GM04503 (cell line): ENCODE measurements at places on chromosomes 7 and 10.

DNA sequence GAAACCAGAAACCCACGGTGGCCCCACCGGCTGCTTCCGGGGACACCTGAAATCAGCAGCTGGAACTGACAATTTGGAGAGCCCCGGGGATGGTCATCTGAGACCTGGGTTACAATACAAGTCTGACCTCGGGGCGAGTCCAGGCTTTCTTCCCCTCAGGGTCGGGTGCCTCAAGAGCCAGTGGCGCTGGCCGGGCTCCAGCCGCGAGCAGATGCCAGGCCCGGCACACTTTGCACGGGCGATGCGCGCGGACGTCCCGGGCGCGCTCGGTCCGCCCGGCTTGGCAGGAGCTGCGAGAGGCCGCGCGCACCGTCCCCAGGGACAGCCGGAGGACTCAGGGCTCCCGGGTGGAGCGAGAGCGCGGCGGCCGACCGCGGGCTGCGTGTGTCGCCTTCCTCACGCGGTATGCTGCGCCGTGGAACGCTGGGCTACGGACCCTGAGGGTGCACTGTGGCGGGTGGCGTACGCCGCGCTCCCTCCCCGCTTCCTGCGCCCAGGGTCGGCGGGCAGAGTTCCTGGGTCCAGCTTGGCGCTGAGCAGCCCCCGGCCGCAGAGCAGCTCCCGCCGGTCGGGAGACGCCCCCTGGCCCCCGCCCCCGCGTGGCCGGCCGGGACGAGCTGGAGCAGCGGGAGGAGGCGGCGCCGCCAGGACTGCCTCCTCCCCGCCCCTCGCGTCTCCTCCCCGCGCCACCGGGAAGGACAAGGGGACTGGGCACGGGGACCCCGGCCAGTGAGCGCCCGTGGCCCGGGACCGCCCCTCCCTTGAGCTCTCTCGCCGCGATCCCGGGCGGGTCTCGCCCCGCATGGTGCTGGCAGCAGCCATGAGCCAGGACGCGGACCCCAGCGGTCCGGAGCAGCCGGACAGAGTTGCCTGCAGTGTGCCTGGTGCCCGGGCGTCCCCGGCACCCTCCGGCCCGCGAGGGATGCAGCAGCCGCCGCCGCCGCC, at the start of gene RBM20:
RBM20 (plus strand) TSS at position 684 of the 945 bp plus-strand sequence; CDS start at position 803, 119 bp downstream.
- no peak for DNase-seq

DNA sequence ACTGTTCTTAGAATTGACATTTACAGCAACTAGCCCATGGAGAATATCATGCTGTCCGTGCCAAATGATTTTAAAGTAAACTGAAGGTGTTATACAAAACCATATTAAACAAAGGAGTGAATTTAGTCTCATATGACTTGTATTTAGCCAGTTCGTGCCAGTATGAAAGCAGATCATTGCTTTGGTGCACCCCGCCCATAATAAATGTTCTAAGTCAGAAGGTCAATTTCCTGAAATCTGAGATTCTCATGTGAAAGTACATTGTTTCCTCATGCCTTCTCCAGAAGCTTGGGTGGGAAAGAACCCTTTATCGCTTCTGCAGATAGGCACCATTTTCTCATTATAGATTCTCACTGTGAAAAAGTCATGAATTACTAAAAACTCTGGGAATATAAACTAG, 106.4 kb downstream of the CAMK1D start:
- no peak for DNase-seq

GRCh38 chr10:86361156-86362128, 5.2 kb downstream of the GRID1 start:
- DNase-seq, result no peak

GRCh38 chr7:98968621-98969020, 90.3 kb downstream of the TRRAP start:
- no peak for DNase-seq

GRCh38 chr10:122981066-122981464, 864 bp downstream of the PSTK start:
- DNase-seq, result no peak

GRCh38 chr10:61882621-61883370, 18.7 kb upstream of the ARID5B start:
- DNase-seq, result no peak

- DNase-seq, result no peak
These were observed 4.4 kb upstream of the ARID5B start for GRCh38 chr10:61896854-61897661.

GRCh38 chr7:151122276-151122675, 36.0 kb downstream of the AGAP3 start:
- no peak for DNase-seq

GRCh38 chr10:82278401-82279182, 403.6 kb downstream of the NRG3 start:
- no peak for DNase-seq

DNA sequence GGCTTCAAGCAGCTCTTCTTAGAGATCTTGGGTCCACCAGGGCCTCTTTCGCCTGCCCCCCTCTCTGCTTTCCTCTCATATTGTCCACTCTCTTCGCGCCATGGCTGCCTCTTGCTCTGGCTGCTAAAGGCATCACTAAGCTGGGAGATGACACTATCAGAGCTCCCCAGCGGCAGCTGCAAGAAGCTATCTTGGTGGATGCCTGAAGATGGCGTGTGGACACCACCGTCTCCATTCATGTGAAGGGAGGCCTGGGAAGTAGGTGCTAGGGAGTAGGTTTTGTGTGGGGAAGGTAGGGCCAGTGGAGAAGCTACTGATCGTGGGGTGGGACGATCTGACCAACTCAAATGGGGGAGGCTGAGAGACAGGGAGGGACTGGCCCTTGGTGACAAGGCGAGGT, 45.9 kb upstream of the PDLIM1 start:
- DNase-seq, result no peak

GRCh38 chr7:156932006-156932405, 17.5 kb upstream of the NOM1 start:
- DNase-seq, result no peak

DNA sequence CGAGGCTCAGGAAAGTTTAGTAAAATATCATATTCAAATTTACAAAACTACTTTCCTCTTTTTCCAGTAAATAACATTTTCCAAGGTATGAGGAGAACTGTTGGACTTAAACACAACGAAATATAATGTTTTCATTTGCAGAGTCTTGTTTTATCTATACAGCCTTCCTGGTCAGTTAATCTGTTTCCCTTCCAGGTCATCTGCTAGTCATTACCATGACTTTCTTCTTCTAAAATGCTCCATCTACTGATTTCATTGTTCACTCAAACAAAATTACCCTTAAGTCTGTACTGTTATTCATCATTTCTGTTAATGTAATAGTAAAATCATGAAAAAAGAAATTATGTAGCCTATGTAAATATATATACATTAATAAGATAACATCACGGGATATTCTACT, 69.8 kb downstream of the GNAI1 start:
- DNase-seq, result no peak

- DNase-seq, result no peak
These were observed 3.0 kb downstream of the COL1A2 start for GRCh38 chr7:94397722-94398121.

DNA sequence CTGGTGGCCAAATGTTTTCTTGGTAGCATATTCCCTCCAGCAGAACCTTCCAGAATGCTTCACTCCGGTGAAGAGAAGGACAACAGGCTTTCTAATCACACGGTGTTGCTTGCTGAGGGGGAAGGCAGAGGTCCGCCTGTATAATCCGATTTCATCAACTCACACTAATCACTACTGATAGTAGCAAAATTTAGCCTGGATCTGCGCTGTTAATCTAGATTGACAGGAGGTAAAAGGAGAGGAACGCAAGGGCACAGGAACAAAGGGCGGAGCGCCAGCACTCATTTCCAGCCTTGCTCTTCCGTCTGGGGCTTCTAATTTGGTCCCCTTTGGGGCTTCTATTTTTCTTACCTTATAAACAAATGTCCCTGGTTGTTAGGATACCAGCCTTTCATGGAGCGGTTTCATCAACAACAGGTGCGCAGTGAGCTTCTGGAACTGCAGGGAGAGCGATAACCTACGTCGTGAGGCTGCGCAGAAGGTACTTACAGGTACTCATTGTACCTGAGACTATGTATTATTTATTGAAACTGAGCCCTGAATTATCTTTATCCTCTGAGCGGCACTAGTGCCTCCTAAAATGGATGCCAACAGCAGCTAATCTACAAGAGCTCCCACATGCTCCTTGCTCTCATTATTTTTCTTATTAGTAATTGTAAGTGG, 150.6 kb downstream of the CACNB2 start:
- no peak for DNase-seq

DNA sequence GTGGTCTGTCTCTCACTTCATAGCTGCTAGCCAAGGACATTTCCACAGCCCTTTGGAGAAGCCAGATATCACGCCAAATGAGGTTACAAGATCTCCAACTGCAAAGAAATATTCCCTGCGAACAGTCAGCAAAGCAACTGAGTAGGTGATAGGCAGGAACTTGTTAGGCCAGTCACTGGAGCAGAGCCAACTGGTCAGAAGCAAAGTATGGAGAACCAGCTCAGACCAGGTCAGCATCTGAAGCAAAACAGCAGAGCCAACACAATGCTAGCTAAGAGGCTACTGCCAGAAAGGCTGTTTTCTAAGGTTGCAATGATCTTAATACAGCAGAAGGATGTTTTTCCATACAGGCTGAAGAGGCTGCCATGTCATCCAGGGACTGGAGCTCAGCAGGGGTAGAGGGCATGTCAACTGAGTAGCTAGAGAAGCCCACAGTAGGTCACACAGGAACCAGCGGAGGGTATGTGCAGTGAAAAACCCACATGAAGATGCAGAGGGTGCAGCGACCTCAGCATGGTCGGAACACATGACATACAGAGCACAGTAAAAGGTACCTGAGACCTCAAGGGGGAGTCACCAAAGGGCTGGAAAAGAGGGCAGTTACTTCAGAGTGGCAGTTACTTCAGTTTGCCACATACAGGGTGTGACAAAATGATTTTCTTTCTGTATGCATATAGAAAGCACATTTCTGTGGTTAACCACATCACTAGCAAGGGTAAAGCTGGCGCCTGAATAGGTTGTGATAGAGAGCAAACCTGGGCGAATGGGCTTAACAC, 8.9 kb downstream of the SEC31B start:
- DNase-seq, result no peak

DNA sequence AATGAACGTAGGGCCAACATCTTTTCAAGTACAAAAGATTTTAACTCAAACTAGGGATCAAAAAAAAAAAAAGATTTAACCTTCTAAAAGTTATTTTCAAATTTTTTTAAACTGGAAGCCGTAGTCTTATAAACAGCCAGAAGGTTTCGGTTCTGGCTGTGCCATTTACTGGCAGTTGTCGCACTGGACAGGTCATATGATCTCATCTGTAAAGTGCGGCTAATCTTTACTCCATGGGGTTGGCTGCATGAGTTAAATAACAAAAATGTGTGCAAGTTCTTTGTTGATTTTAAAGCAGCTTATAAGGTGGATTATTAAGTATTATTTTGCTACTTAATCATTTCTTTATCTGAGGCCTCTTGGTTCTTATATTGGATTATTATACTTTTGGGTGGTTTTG, 36.6 kb downstream of the TRUB1 start:
- DNase-seq, result no peak

DNA sequence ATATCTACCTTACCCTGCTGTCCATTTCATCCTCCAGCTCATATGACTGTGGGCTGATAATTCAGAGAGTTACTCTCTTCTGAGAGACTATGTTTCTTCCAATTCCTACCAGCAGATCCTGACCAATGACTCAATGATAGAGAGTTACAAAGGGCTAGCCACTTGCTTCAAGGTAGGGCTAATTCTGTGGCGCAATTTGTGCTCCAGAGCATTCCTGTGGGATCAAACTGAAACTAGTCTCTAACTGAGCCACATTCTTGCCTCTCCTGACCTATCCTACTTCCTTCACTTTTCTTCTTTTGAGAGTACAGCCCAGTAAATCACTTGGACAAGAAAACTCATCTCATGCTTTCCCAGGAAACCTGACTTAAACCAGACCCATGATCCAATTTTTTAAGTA, 17.9 kb upstream of the ASZ1 start:
- no peak for DNase-seq

DNA sequence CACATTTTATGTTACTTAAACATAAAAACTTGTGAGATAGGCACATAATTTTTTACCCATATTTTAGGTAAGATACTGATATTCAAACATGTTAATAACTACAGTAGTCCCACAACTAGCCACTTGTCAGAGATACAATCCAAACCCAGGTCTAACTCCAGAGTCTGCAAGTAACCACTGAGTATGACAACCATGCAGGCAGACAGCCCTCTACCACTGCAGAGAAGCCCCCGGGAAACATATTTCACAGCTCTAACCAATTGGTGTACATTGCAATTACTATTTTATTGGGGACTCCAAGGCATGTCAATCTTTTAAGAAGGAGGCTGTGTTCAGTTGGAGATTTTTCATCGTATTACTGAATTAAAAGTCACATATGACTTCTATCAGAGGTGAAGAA, 107.2 kb upstream of the FAM133B start:
- DNase-seq, result no peak

GRCh38 chr7:149409895-149410294, 51.0 kb downstream of the ZNF777 start:
- DNase-seq, result no peak

DNA sequence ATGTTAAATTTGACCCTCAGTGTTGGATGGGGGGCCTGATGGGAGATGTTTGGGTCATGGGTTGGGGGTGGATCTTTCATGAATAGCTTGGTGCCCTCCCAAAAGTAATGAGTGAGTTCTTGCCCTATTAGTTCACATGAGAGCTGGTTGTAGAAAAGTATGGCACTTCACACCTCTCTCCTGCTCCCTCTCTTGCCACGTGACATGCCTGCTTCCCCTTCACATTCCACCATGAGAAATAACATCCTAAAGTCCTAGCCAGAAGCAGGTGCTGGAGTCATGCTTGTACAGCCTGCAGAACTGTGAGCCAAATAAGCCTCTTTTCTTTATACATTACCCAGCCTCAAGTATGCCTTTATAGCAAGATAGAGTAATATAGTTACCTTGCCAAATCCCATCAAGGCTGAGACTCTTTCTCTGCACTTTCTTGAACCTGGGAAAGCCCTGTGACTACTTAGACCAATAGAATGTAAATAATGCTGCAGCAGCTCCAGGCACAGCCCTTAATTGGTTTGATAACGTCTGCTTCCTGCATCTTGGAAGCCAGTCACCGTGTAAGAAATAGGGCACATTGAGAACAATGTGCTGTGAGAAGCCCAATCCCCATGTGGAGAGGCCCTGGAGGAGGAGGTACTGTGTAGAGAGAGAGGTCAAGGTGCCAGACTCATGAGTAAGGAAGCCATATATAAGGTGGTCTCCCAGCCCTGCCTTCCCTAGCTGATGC, 88.0 kb upstream of the NAMPT start:
- DNase-seq, result no peak
